ENCODE measurements at places on chromosomes 5 and 9.
A peak's percentile ranks its signal among the peaks of the same experiment; 100 is the strongest.

- peak; percentile 75 for DNase-seq
Measured at GRCh38 chr9:125959951-125960619, 212.9 kb downstream of the PBX3 start.

GRCh38 chr5:1383344-1383743 is 38.4 kb upstream of the CLPTM1L start:
- no peak for DNase-seq

- DNase-seq = no peak
Measured at GRCh38 chr9:135155396-135155795, 67.9 kb downstream of the OLFM1 start.

- no peak for DNase-seq
Measured at GRCh38 chr5:147643142-147643541, 133.3 kb upstream of the DPYSL3 start.

DNA sequence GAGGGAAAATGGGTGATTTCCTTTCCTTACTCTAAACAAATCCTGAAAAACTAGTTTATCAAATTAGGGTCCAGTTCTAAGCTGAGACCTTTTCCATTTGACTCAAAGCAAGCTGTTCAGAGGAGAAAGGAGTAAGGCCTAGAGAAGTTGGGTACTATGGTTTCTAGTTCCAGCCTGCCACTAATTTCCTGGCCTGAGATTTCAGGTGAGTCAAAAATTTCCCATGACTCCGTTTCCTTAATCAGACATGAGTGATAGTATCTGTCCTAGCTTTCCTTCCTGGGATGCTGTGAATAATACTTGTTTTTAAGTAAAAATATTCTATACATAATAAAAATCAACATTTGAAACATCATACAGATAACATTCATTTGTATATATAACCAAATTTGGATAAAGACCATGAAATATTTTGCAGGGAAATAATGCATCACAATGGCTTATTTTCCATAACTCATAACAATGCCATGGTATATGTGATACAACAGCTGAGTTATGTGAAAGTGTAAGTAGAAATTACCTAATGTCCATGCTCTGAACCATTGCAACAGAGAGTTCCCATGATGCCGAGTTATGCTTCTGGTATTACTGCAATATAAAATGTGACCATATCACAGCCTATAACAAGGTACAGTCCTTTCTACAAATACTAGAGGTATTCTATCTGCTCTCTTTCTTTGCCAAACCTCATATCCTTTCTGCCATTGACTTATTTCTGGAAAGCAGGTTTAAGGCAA is 142.7 kb downstream of the MLLT3 start:
- DNase-seq = no peak

DNA sequence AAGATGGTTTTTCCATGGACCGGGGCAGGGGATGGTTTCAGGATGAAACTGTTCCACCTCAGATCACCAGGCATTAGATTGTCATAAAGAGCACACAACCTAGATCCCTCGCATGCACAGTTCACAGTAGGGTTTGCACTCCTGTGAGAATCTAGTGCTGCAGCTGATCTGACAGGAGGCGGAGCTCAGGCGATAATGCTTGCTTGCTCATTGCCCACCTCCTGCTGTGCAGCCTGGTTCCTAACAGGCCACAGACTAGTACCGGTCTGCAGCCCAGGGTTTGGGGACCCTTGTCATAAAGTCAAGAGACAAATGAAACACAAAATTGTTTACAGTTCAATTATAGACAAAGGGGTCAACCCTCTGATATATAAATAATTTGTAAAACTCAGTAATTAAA is 101.7 kb downstream of the RANBP17 start:
- no peak for DNase-seq

DNA sequence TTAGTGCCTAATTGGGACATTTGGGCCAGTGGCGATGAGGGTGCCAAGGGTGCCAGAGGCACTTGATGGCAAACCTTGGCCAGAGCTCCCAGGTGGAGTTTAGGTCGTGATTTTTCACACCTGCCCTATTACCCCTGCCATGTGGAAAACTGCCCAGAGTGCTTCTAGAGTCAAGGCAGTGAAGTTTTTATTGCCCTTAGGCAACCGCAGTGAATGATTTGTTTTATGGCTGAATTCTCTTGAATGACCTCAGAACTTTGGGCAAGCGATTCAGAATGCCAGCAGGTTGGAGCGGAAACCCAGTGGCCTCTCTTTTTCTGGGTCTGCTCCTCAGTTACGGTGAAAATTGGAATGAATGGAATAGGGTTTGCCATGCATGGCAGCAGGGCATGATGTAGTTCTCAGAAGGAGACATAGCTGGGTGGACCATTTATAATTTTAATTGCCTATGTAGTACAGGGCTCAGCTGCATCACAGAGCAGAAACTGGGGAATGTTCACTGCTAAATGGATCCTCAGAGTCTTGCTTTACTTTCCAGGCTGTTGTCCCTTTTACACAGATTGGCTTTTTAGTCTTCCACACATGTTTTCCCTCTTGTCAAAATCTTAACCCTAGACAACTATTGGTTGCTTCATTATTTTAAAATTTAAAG is 820.0 kb upstream of the SEMA6A start:
- no peak for DNase-seq

DNA sequence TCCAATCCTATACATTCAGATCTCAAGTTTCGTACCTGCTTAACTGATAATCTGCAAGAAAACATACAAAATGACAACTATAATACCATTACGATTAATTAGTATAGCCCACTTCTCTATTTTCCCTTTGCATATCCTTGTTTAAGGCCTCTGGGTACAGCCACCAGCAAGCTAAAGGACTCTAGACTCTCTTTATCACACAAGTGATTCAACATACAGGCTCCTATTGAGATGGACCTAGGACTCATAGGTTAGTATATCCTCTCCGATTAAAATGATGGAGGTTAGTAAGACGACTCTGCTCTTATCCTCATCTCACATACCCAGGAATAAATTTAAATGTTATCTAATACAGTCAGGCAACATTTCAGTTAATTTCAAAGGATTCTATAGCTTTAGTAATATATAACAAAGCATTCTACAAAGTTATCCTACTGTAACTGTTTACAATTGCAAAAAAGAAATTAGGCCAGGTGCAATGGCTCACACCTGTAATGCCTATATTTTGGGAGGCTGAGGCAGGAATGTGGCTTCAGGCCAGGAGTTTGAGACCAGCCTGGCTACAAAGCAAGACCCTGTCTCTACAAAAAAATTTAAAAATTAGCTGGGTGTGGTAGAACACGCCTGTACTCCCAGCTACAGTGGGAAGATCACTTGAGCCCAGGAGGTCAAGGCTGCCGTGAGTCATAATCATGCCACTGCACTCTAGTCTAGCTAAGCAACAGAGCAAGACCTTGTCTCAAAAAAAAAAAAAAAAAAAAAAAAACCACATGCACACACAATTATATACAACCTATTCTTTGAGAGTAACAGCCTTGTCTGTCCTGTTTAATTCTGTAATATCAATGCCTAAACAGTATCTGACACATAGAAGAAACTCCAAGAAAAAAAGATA is 15.4 kb downstream of the HAUS6 start:
- no peak for DNase-seq

GRCh38 chr9:128043467-128043868 is 23.7 kb downstream of the NAIF1 start:
- no peak for DNase-seq

GRCh38 chr5:74640450-74640953 is at the start of gene ENC1:
Gene ENC1 (minus strand): TSS chr5:74640728. CDS start chr5:74636485, 4,243 bp downstream.
- peak; percentile 86 for DNase-seq

GRCh38 chr9:133051966-133052539 is 9.7 kb upstream of the CEL start:
- no peak for DNase-seq

- DNase-seq = no peak
Measured at GRCh38 chr5:125043781-125044391, 297.4 kb upstream of the ZNF608 start.

DNA sequence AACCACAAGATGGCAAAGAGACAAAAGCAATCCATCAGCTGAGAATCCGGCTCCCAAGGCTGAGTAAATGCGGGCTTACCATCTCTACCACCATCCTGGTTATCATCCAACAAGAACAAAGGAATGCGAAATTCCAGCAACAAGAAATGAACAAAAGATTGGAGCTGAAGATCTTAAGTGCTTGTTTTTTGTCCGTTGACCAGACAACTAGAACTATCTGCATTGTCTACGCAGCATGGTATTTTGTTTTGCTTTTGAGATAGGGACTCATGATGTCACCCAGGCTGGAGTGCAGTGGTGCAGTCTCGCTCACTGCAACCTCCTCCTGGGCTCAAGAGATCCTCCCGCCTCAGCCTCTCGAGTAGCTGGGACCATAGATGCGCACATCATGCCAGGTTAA is 88.9 kb downstream of the ZNF366 start:
- DNase-seq = no peak

GRCh38 chr9:98997604-98998003 is 53.9 kb downstream of the COL15A1 start:
- peak; percentile 25 for DNase-seq

Data from spinal cord (tissue), 10 donors.